ENCODE measurements at places on chromosomes 11 and 22. TPM values are rescaled to one million over a fixed set of nuclear protein-coding genes. Genes with fewer than 3 reads are reported as not detected.

DNA sequence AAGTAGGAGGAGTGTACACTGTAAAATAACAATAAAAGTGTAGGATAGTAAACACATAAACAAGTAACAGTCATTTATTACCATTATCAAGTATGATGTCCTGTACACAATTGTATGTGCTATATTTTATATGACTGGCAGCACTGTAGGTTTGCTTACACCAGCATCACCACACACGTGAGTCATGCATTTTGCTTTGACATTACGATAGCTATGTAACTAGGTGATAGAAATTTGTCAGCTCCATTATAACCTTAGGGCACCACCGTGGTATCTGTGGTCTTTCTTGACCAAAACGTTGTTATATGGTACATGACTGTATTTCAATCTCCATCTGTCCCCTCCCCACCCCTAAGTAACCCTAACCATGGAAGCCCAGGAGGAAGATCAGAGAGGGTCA, 1.1 kb downstream of the DNAL4 start:
- DNase-seq, result no peak

GRCh38 chr11:82776377-82776776, 42.7 kb upstream of the FAM181B start:
- no peak for DNase-seq

The PRR33 gene
- total RNA-seq, result 0.32 TPM

The MUC2 gene
- not detected for total RNA-seq

The ZBED5 gene
- 40.0 TPM for total RNA-seq

Data from natural killer cell (primary cell).